ENCODE measurements at places on chromosomes 3 and 15.

GRCh38 chr3:194570898-194571297, 62.3 kb downstream of the TMEM44 start:
- DNase-seq, result no peak

- no peak for DNase-seq
Measured at GRCh38 chr3:56784448-56785001, 17.2 kb downstream of the ARHGEF3 start.

- no peak for DNase-seq
Measured at GRCh38 chr3:41175365-41175764, 23.9 kb upstream of the CTNNB1 start.

- DNase-seq, result no peak
Measured at GRCh38 chr15:25787381-25787780, 75.7 kb downstream of the ATP10A start.

DNA sequence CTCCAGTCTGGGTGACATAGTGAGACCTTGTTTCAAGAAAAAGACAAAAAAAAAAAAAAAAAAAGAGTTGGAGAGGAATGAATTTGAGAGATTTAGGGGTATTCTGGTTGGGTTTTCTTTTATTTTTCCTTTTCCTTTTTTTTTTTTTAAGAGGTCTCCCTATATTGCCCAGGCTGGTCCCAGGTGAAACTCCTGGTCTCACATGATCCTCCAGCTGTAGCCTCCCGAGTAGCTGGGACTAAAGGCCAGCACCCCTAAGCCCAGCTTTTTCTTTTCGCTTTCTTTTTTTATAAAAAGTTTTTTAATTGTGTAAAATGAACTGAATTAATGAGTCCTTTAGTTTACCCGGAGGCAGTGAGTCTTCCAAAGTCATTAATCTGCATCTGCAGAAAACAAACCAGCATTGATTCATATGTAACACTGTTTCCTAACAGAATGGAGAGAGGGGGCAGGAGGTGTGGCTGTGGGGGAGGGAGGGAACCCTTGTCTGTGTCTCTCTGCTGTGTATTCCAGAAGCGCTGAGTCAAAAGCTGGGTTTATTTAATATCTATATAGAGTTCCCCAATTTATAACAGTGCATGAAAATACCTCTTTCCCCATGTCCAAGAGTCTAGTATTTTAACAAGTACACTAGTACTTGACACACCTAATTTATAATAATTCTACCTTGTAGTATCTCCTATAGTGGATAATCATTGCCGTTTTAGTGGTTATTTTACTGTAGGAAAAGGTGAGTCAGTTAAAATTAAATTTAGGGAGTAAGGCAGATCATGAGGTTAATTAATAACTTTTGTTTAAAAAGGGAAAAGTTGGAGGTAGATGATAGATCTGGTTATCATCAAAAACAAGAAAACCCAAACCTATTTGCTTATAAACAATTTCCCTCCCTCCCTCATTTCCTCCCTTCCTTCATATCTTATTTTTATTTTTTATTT, 2.6 kb upstream of the DPPA4 start:
- peak; percentile 30 for DNase-seq

DNA sequence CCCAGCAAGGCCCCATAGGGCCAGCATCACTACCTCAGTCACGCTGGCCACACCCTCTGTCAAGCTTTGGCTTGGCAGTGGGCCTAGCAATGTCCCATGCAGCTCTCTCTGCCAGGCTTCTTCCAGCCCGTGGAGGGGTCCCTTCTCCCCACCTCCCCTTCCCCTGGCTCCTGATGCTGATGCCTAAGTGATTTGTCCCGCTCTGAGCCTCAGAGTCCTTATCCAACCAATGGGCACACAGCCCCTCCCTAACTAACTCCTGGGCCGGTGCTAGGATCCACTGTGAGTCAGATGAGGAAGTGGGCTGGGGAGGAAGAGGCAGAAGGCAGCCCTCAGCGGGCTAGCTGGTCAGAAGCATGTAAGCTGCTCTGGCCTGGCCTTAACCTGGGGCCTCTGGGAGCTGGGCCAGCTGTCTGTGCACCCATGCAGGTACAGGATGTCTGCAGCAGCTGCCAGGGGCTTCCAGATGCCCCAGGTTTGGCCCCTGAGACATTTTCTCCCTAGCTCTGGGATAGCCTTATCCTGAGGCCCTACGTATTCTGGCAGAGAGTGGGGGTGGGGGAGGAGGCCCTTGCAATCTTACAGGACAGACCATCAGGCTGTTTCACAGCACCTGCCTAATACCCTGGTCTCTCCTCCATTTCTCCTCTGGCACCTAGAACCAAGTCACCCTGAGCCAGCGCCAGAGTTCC, 740 bp upstream of the ZBTB47 start:
- peak; percentile 84 for DNase-seq

- peak; percentile 95 for DNase-seq
Measured at GRCh38 chr3:138921316-138922292, 25.3 kb downstream of the FOXL2 start.

Data from renal cortical epithelial cell (primary cell).